Suprapubic skin (tissue), 4 donors: ENCODE measurements at places on chromosomes 5 and 9. TPM values are rescaled to one million over a fixed set of nuclear protein-coding genes. Genes with fewer than 3 reads are reported as not detected.

Gene SLC36A3
- total RNA-seq = not detected

Gene CTXN3
- not detected for total RNA-seq

Gene LCN15
- not detected for total RNA-seq

Gene FAM200C
- total RNA-seq = 0.81 TPM

Gene WDR38
- total RNA-seq = not detected

Gene NAIP
- total RNA-seq = 15.2 TPM

Gene FSTL4
- 2.3 TPM for total RNA-seq

Gene PRR16
- 0.97 TPM for total RNA-seq

Gene SOWAHA
- 0.23 TPM for total RNA-seq

Gene TMEM252
- not detected for total RNA-seq

Gene GADD45G
- total RNA-seq = 9.7 TPM

- peak overlapping the region; percentile 24 for H3K27ac ChIP-seq
- H3K4me1 ChIP-seq = peaks cover 17% of the 10 kb centered on the region
- no peaks in the 10 kb centered on the region for H3K36me3 ChIP-seq
- no peaks in the 10 kb centered on the region for H3K27me3 ChIP-seq
Observed at GRCh38 chr9:72473474-72474261, 47.7 kb upstream of the TMC1 start.

- H3K27ac ChIP-seq = peak overlapping the region; percentile 38
- H3K4me1 ChIP-seq = peaks cover 53% of the 10 kb centered on the region
- DNase-seq = no peak
- no peaks in the 10 kb centered on the region for H3K27me3 ChIP-seq
- no peak overlapping the region for H3K4me3 ChIP-seq
Observed at GRCh38 chr5:151068433-151069197, 12.2 kb downstream of the TNIP1 start.

GRCh38 chr9:91815896-91816295, 134.1 kb downstream of the ROR2 start:
- no peak for DNase-seq
- peaks cover 18% of the 10 kb centered on the region for H3K4me1 ChIP-seq
- H3K36me3 ChIP-seq = no peaks in the 10 kb centered on the region
- no peaks in the 10 kb centered on the region for H3K27me3 ChIP-seq
- no peak overlapping the region for H3K4me3 ChIP-seq

GRCh38 chr9:100486479-100487176, 13.7 kb downstream of the TMEFF1 start:
- H3K4me3 ChIP-seq = no peak overlapping the region
- H3K27ac ChIP-seq = no peak overlapping the region
- H3K27me3 ChIP-seq = no peaks in the 10 kb centered on the region
- DNase-seq = no peak
- H3K4me1 ChIP-seq = no peaks in the 10 kb centered on the region
- no peaks in the 10 kb centered on the region for H3K36me3 ChIP-seq

GRCh38 chr5:77630114-77630680, 8.3 kb downstream of the OTP start:
- peaks cover 100% of the 10 kb centered on the region for H3K27me3 ChIP-seq
- no peak overlapping the region for H3K27ac ChIP-seq
- DNase-seq = no peak

DNA sequence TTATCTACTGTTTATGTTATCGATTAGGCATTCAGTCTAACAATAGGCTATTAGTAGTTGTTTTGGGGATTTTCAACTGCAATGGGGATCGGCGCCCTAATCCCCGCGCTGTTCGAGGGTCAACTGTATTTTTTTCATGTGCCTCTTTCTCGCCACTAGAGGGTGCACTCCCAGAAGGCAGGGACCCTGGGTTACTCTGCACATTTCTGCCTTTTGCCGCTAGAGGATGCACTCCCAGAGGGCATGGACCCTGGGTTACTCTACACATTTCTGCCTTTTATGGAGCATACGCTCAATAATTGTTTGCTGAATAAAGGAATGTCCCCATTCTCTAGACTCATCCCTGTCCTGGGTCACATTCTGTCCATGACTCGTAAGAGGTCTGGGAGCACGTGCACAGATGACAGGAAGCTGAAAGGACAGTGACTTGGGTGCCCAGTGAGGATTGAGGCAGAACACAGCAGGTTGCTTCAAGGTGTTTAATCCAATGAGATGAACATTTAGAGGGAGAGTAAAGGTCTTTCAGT, 27.9 kb upstream of the RECK start:
- peak; percentile 81 for DNase-seq
- H3K27me3 ChIP-seq = no peaks in the 10 kb centered on the region
- H3K4me1 ChIP-seq = no peaks in the 10 kb centered on the region
- H3K27ac ChIP-seq = no peak overlapping the region

DNA sequence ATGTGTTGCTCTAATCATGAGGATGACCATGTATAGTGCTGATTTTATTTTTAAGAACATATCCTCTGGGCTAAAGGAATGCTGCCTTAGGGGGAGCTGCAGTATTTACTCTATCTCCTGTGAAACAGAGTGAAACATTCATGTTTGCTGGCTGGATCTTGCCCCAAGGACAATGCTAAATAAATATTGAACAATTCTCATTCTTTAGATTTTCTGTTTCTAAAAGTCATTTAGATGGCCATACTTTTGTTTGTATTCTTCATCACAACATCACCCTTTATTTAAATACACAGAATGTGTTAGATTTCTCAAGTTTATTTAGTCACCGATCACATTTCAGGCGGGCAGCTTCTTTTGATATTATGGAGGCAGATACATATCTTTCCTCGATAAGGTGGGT, 103.3 kb downstream of the ARHGEF28 start:
- no peak for DNase-seq
- no peaks in the 10 kb centered on the region for H3K4me1 ChIP-seq
- no peak overlapping the region for H3K27ac ChIP-seq
- H3K4me3 ChIP-seq = no peak overlapping the region
- H3K27me3 ChIP-seq = no peaks in the 10 kb centered on the region
- no peaks in the 10 kb centered on the region for H3K36me3 ChIP-seq

GRCh38 chr5:138875946-138876345, 811 bp upstream of the LRRTM2 start:
- no peak overlapping the region for H3K4me3 ChIP-seq
- no peaks in the 10 kb centered on the region for H3K36me3 ChIP-seq
- H3K27me3 ChIP-seq = no peaks in the 10 kb centered on the region
- DNase-seq = no peak

GRCh38 chr9:37632479-37632878, 18.3 kb upstream of the FRMPD1 start:
- H3K27ac ChIP-seq = no peak overlapping the region
- H3K36me3 ChIP-seq = no peaks in the 10 kb centered on the region
- H3K4me1 ChIP-seq = no peaks in the 10 kb centered on the region

- H3K27me3 ChIP-seq = no peaks in the 10 kb centered on the region
- H3K4me3 ChIP-seq = no peak overlapping the region
- DNase-seq = no peak
- H3K27ac ChIP-seq = no peak overlapping the region
Observed at GRCh38 chr9:77455312-77455927, 192.7 kb downstream of the GNA14 start.

- H3K27ac ChIP-seq = no peak overlapping the region
- no peaks in the 10 kb centered on the region for H3K27me3 ChIP-seq
- no peak for DNase-seq
Observed at GRCh38 chr9:23962101-23962500, 136.1 kb upstream of the ELAVL2 start.

DNA sequence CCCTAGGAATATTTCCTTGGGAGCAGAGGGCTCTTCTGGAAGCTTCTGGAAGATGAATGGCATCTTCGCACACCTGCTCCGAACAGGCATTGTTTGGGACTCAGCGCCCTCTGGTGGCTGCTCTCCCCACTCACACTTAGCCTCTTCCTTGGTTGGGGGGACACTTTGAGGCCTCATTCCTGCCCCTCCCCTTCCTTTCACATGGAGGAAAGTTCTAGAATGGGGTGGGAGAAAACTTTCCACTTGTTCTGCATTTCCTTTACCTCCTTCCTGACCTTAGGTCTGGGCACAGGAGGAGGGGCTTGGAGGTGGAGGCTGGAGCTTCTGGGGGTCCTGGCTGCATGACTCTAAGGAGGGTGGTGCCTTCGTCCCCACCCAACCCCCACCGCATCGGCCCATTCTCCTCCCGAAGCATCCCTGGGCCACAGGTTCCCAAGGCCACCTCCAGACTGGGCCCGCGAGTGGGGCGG, 19.3 kb upstream of the SMIM32 start:
- H3K27me3 ChIP-seq = peaks cover 26% of the 10 kb centered on the region
- H3K4me1 ChIP-seq = no peaks in the 10 kb centered on the region
- DNase-seq = peak; percentile 71
- no peak overlapping the region for H3K4me3 ChIP-seq

GRCh38 chr5:61176631-61177030, 14.4 kb upstream of the SMIM15 start:
- H3K27ac ChIP-seq = no peak overlapping the region
- peaks cover 6% of the 10 kb centered on the region for H3K4me1 ChIP-seq
- DNase-seq = no peak
- no peaks in the 10 kb centered on the region for H3K27me3 ChIP-seq

- H3K27me3 ChIP-seq = no peaks in the 10 kb centered on the region
- peaks cover 73% of the 10 kb centered on the region for H3K4me1 ChIP-seq
- no peak for DNase-seq
- H3K36me3 ChIP-seq = no peaks in the 10 kb centered on the region
- H3K27ac ChIP-seq = peak overlapping the region; percentile 99
- H3K4me3 ChIP-seq = peak overlapping the region; percentile 98
Observed at GRCh38 chr9:92763721-92764380, 782 bp downstream of the BICD2 start.

DNA sequence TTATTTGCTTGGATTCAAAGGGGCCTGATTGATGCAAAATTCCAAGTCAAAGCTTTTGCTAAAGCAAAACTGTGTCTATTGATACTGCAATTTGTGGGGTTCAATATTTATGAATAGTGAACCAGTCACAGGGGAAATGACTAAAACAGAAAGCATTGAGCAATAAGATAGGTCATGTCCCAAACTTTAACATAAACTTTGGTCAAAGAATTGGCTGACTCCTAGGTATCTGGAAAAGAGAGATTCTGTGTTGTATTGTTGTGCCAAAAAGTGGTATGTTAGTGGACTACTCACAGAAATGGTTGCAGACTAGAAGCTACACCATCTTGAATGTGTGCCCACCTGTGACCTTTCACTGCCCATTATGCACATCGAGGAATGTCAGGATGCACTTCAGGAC, 585.5 kb upstream of the RGMB start:
- no peak overlapping the region for H3K27ac ChIP-seq
- H3K36me3 ChIP-seq = no peaks in the 10 kb centered on the region
- no peak for DNase-seq
- no peak overlapping the region for H3K4me3 ChIP-seq
- H3K4me1 ChIP-seq = no peaks in the 10 kb centered on the region
- no peaks in the 10 kb centered on the region for H3K27me3 ChIP-seq

- peaks cover 56% of the 10 kb centered on the region for H3K4me1 ChIP-seq
- no peak overlapping the region for H3K4me3 ChIP-seq
- no peaks in the 10 kb centered on the region for H3K36me3 ChIP-seq
- H3K27ac ChIP-seq = peak overlapping the region; percentile 72
- H3K27me3 ChIP-seq = no peaks in the 10 kb centered on the region
- no peak for DNase-seq
Observed at GRCh38 chr5:73278693-73279092, 105.7 kb downstream of the TMEM174 start.

DNA sequence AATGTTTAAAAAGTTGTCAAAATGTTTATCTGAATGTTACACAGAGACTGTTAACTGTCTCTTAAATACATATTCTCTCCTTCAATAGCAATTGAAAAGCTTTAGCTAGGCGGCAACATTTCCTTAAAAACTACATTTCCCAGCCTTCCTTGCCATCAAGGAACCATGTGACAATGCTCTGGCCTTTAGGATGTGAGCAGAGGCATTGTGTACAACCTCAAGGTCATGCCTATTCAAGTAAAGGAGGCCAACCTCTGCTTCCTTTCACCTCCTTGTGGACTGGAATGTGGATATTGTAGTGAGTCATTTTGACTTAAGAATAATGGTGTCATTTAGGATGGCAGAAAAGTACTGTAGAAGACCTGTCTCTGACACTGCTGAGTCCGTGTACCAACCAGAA, 23.7 kb upstream of the MROH2B start:
- no peak for DNase-seq
- no peak overlapping the region for H3K27ac ChIP-seq
- no peaks in the 10 kb centered on the region for H3K27me3 ChIP-seq
- no peaks in the 10 kb centered on the region for H3K4me1 ChIP-seq
- no peaks in the 10 kb centered on the region for H3K36me3 ChIP-seq
- H3K4me3 ChIP-seq = no peak overlapping the region

- H3K4me3 ChIP-seq = no peak overlapping the region
- no peak for DNase-seq
- H3K27me3 ChIP-seq = no peaks in the 10 kb centered on the region
- no peak overlapping the region for H3K27ac ChIP-seq
- H3K36me3 ChIP-seq = no peaks in the 10 kb centered on the region
Observed at GRCh38 chr9:8560560-8561525, 761.3 kb upstream of the DMAC1 start.
